Activated T-cell treated with anti-CD3 and anti-CD28 coated beads, Interleukin-2, amount 50 U/mL, for 24 hours (primary cell): ENCODE measurements at places on chromosomes 4 and X.

DNA sequence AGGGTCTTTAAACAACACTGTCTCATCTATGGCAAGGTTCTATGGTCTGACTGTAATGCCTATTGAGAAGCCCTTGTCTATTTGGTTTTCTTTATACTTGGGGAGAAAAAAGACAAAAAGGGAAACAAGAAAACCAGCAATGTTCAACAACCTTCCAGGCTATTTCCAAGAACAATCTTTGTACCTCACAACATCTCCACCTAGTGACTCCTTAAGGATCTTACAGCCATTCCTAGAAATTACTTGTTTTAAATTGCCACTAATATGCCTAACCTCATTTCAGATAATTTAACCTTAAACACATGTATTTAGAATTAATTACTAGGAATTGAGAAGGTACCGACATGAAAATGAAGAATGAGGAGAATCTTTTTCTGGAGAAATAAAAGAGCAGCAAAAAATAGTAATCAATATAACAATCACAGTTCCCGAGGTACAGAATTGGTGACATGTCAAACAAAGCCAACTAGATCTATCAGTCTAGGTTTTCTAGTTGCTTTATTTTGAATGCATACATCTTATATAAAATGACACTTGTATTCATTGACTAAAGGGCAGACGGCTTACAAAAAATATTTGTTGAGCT is 1.6 kb upstream of the RBM46 start:
- H3K4me3 ChIP-seq, result no peak overlapping the region
- DNase-seq, result no peak
- H3K27ac ChIP-seq, result no peak overlapping the region
- H3K27me3 ChIP-seq, result peaks cover 26% of the 10 kb centered on the region
- no peaks in the 10 kb centered on the region for H3K36me3 ChIP-seq

DNA sequence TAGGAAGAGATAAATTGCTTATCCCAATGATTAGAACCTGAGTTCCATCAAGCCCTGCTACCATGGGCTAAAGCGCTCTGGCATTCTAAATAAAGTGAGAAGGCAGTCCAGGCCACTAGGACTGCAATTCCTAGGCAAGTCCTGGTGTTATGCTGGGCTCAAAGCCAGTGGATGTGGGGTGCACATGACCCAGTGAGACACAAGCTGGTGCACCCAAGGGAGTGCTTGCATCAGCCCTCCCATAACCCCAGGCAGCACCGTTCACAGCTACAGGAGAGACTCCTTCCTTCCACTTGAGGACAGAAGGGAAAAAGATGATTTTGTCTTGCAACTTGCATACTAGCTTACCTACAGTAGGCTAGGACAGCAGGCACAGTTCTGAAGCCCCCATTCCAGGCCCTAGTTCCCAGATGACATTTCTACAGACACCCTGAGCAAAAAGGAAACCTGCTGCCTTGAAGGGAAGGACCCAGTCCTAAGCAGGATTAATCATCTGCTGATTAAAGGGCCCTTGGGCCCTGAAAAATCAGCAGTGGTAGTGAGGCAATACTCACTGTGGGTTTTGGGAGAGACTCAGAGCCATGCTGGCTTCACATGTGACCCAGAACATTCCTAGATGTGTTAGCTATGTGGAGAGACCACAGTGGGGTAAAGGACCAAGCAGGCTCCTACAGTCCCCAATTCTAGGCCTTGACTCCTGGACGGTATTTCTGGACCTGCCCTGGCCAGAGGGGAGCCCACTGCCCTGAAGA is 77.8 kb downstream of the KLHL13 start:
- H3K4me3 ChIP-seq, result no peak overlapping the region
- no peaks in the 10 kb centered on the region for H3K36me3 ChIP-seq
- no peaks in the 10 kb centered on the region for H3K27me3 ChIP-seq
- H3K4me1 ChIP-seq, result no peaks in the 10 kb centered on the region

GRCh38 chrX:6667048-6667768 is 132.3 kb upstream of the VCX3A start:
- no peak overlapping the region for H3K4me3 ChIP-seq
- no peak for DNase-seq
- no peak overlapping the region for H3K27ac ChIP-seq
- H3K27me3 ChIP-seq, result no peaks in the 10 kb centered on the region

GRCh38 chrX:3280706-3281105 is 65.7 kb downstream of the MXRA5 start:
- DNase-seq, result no peak
- no peaks in the 10 kb centered on the region for H3K4me1 ChIP-seq

DNA sequence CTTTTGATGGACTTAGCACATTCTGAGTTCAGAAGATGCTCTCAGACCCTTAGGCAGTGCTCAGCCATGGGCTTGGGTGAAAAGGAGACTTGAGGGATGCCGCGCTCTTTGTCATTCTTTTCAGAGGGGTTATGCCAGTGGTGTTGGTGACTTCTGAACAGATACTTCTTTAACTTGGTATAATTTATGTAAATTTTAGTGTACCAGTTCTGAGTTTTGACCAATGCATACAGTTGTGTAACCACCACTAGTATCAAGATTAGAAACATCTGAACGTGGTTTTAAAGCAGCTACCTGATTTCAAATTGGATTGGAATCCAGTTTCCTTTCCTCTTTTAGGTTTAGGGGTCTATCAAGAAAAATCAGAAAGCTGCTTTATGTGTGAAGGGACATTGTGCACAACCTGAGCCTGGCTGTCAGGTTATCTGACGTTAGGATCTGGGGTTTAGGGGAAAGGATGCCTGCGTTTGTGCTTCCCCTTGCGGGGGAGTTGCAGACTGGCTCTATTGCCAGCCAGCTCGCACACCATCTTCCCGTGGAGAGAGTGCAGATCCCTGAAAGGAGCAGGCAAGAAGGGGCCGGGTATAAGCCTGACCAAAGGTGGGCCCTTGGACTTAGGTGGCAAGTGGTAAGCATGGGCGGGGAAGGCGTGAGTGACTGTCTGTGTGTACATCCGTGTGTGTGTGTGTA is 19.0 kb downstream of the SMS start:
- peaks cover 7% of the 10 kb centered on the region for H3K36me3 ChIP-seq
- peaks cover 24% of the 10 kb centered on the region for H3K27me3 ChIP-seq
- H3K4me3 ChIP-seq, result no peak overlapping the region
- DNase-seq, result no peak
- H3K4me1 ChIP-seq, result peaks cover 61% of the 10 kb centered on the region

GRCh38 chrX:140822184-140822583 is 112.6 kb downstream of the LINC00632 start:
- no peak overlapping the region for H3K4me3 ChIP-seq
- no peak for DNase-seq
- H3K4me1 ChIP-seq, result peaks cover 8% of the 10 kb centered on the region
- H3K27me3 ChIP-seq, result peaks cover 46% of the 10 kb centered on the region

DNA sequence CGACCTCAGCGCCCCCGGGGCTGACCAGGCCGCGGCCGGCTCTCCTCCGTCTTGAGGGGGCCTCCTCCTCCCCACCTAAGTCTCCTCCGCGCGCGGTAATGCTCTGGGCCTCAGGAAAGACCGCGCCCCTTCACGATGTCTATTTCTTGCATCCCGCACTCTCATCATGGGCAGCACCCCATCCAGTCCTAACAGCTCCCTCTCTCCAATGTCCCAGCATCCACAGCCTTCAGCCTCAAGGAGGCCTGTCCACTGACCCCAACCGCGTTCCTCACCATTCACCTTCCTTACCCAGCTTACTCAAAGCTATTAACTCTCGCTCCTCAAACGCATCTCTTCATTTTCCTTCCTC is 77.5 kb downstream of the MAGED4 start:
- H3K4me3 ChIP-seq, result peak overlapping the region; percentile 95
- peaks cover 40% of the 10 kb centered on the region for H3K27me3 ChIP-seq
- peaks cover 19% of the 10 kb centered on the region for H3K4me1 ChIP-seq
- peaks cover 2% of the 10 kb centered on the region for H3K36me3 ChIP-seq
- DNase-seq, result no peak

GRCh38 chr4:95431678-95432077 is 117.1 kb downstream of the UNC5C start:
- DNase-seq, result no peak
- no peaks in the 10 kb centered on the region for H3K36me3 ChIP-seq

DNA sequence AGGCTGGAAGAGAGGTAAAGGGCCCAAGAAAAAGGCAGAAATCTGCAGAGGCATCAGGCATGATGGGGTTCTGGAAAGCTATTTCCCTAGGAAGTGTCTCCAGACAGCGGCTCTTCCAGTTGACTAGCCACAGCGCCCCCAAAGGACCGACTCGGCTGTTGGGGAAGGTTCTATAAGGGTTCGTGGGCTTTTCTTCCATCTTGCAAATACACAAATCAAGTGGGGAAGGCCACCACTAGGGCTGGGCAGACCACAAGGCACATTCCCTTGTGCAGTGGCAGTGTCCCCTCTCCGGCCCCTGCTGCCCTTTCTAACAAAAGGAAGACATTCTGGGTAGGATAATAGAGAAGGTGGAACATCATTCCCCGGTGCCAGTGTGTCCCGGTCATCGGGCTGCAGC is 18.2 kb downstream of the BCOR start:
- H3K27ac ChIP-seq, result no peak overlapping the region
- H3K27me3 ChIP-seq, result peaks cover 61% of the 10 kb centered on the region
- peaks cover 63% of the 10 kb centered on the region for H3K4me1 ChIP-seq
- H3K36me3 ChIP-seq, result peaks cover 47% of the 10 kb centered on the region
- H3K4me3 ChIP-seq, result no peak overlapping the region
- no peak for DNase-seq

DNA sequence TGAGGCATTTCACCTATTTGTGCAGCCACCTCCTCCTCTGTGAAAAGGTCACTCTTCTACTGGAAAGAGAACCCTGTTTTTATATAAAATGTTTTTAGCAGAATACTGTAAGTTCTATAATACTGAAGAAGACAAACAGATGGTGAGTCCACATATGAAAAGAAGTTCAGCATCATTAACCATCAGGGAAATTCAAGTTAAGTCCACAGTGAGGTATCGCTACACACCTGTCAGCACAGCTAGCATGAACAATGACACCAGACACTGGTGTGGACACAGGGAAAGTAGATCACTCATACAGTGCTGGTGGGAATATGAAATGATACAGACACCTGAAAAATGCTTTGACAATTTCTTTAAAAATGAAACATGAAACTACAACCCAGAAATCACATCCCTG is 133.0 kb downstream of the MAD2L1 start:
- DNase-seq, result no peak
- H3K4me1 ChIP-seq, result no peaks in the 10 kb centered on the region
- H3K27ac ChIP-seq, result no peak overlapping the region
- H3K27me3 ChIP-seq, result peaks cover 4% of the 10 kb centered on the region
- no peaks in the 10 kb centered on the region for H3K36me3 ChIP-seq

DNA sequence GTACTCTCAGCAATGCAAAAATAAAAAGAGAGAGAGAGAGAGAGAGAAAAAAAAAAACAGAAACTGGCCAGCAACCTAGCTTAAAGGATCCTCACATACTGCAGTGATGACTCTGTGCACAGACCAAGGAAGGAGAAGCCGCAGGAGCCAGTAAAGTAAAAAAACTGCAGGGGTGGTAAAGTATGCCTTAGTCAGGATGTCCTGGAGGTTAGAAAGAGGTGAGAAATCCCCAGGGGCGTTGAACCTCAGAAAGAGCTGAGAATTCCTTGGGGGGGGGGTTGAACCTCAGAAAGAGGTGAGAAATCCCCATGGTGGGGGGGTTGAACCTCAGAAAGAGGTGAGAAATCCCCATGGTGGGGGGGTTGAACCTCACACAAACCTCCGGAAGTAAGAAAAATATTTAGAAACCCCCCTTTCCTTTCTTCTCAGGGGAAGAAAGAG is 48.0 kb downstream of the MAGEA9 start:
- H3K27ac ChIP-seq, result peak overlapping the region; percentile 88
- peak overlapping the region; percentile 69 for H3K4me3 ChIP-seq

DNA sequence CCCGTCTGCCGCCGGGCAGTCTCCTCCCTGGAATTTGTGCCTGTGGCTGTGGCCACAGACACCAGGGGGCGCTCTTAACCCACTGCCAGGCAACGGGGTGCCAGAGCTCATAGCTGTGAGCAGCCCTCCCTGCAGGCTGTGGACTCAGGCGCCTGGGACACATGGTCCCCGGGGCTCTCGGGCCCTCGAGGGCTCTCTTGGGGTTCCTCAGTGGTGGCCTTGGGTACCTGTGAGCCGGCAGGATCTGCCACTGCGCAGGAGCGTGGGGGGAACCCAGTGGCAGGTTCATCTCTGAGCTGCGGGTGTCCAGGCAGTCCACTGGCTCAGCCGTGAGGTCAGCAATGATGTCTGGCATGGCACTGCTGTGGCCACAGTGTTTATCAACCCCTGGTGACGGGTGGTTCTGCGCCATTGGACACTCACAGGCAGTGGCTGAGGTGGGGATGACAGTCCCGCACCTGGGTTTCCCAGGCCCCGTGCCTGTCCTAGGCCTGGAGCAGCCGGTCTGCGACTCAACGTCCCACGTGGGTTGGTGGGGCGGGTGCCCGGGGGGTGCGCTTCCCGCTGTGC is 37.2 kb downstream of the PCGF3 start:
- H3K36me3 ChIP-seq, result peaks cover 35% of the 10 kb centered on the region
- peak; percentile 86 for DNase-seq
- H3K4me3 ChIP-seq, result no peak overlapping the region
- no peaks in the 10 kb centered on the region for H3K4me1 ChIP-seq

- no peaks in the 10 kb centered on the region for H3K36me3 ChIP-seq
- no peak for DNase-seq
- H3K27me3 ChIP-seq, result no peaks in the 10 kb centered on the region
These were observed 13.4 kb upstream of the PAPSS1 start for GRCh38 chr4:107733431-107733925.

- no peak overlapping the region for H3K4me3 ChIP-seq
These were observed 35.1 kb downstream of the PCGF3 start for GRCh38 chr4:740656-741282.

DNA sequence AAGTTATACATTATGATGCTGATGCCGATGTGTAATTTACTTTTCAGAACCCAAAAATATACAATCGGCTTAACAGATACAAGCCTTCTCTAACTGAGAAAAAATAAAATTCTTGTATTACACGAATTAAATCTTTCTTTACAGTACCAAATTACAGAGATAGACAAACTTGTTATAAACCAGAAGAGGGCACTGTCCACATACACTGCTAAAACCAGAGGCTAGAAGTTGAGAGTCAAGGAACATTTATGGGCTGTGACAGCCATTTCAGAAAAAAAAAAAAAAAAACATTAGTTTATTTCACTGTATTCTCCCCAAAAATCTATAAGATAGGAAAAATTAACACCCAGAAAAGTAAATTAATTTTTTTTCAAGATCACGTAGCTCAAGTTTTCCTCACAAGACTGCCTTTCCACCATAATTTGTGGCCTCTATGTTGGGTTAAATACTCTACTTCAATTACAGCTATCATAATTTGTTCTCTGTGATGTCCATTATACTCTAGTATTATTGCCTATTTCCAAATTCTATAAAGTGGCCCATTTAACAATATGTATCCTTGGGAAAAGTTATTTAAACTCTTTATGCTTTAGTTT is 12.0 kb downstream of the EREG start:
- no peaks in the 10 kb centered on the region for H3K36me3 ChIP-seq
- H3K4me3 ChIP-seq, result no peak overlapping the region
- H3K4me1 ChIP-seq, result peaks cover 4% of the 10 kb centered on the region
- DNase-seq, result no peak
- H3K27me3 ChIP-seq, result peaks cover 6% of the 10 kb centered on the region

- peaks cover 11% of the 10 kb centered on the region for H3K4me1 ChIP-seq
- H3K4me3 ChIP-seq, result no peak overlapping the region
- no peaks in the 10 kb centered on the region for H3K36me3 ChIP-seq
- H3K27ac ChIP-seq, result no peak overlapping the region
- no peak for DNase-seq
These were observed 15.8 kb downstream of the TRPC3 start for GRCh38 chr4:121936101-121936500.
